NCI-H524 (cell line): ENCODE measurements at places on chromosomes 3 and 15.

- no peak for DNase-seq
Measured at GRCh38 chr15:97976766-97977503, 16.4 kb downstream of the ARRDC4 start.

DNA sequence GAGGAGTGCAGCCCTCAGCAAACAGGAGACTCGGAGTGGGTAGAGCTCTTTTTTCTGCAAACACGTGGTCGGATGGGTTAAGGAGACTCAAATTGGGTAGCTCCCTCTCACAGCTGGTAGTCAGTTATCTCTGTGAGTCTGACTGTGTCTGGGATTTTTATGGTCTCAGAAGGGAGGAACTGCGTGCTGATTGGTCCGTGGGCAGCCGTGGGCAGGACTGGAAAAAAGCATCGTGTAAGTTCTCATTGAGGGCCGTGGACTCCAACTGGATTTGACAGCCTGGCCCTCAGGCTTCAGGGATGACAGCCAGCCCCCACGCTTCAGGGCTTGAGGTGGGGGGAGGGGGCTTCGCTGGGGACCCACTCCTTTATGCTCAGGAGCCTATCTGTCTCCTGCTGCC lies 463.9 kb downstream of the EPHA3 start:
- DNase-seq: no peak

DNA sequence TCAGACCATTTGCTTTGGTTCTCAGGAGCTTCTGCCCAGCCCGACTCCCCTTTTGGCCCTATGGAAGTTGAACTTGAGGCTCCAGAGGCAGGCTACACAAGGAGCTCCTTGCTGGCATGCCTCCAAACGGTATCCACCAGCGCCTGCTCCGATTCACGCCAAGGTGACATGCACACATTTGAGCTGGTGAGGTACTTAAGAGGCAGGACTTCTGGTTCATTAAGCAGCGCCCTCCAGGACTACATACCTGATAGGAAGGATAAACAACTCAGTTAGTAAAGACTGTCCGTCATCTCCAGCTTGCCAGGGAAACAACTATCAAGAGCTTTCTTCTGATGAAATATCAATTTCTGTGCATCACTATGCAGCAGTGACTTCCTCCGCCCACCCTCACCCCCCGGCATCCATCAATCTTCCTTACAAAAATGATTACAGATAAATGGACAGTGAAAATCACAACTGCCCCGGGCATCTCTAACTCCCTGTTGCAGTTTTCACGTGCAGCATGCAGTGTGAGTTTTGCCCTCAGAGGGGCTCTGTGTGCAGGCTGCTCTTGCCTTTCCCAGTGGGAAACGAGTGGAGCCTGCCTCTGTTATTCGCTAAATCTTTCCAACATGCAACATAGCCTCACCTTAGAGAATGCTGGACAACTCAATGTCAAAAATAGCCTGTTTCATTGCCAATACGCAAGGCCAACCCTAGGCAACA lies 122.9 kb downstream of the ARRDC4 start:
- no peak for DNase-seq

DNA sequence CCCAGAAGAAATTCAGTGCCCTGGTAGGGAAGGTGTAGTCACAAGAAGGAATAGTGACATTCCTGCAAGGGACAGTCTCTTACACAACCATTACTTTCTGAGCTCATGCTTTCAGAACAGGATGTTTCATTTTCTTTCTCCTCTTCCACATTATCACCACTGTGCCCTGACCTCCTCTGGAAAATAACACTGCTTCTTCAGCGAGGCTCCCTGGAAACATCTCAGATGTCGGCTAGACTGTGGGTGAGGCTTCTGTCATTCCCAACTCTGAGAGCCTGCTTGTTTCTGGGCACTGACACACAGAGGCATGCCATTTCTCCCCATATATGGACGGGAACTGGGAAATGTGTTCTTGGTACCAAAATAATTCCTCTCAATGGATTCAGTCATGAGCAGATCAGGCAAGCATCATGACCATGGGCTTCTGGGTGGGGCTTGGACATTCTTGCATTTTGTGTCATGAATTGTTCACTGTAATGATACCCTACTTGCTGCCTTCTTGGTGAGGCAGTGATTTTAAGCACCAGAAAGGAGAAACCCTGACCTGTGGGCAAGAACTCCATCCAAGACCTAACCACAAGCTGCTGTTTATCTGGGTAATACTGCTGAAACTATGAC lies 14.3 kb upstream of the TNFAIP8L3 start:
- no peak for DNase-seq

DNA sequence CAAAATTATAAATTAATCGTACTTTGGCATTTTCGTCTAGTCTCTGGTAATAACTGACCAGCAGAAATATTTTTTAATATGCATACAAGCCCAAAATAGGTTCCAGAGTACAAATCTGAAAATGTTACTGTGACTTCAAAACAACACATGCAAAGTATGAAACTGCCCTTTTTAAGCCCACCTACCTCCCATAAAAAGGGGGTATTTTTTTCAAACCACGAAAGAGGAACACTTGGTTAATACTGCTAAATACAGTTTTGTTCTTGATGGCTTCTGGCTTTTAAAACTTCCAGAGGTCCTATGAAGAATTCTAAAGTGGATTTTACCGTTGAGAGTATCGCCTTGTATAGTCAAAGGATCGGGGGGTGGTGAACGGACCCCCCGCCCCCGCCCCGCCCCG lies 610.7 kb downstream of the FOXP1 start:
- DNase-seq: no peak

GRCh38 chr3:57052662-57053061 lies 7.8 kb upstream of the SPATA12 start:
- no peak for DNase-seq

DNA sequence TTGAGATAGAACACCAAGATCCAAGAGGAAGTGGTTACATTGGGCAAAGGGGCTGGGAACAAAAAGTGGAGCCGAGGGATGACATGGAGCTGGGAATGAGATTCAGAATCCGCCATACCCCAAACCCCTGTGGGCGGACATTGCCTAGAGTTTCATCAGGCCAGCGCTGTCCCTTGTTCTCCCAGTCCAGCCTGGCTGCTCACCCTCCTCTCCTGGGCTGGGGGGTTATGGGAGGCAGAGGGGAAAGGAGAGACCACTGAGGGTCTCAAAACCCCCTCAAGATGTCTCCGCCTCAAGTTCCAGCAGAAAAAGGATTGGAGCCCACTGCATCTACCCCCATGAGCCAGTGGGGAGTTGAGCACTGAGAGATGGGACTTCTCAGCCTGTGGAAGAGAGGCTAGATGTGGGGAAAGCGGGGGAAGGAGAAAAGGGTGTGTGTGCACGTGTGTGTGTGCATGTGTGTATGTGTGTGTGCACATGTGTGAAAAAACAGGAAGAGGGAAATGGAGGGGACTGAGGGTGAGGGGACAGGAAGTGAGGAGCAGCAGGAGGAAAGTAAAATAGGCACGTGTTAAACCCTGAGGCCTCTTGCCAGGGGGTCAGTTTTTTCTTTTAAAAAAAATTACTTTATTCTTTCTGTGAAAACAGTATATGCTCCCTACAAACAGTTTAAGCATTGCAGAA lies 14.3 kb downstream of the GRM2 start:
- DNase-seq: no peak

DNA sequence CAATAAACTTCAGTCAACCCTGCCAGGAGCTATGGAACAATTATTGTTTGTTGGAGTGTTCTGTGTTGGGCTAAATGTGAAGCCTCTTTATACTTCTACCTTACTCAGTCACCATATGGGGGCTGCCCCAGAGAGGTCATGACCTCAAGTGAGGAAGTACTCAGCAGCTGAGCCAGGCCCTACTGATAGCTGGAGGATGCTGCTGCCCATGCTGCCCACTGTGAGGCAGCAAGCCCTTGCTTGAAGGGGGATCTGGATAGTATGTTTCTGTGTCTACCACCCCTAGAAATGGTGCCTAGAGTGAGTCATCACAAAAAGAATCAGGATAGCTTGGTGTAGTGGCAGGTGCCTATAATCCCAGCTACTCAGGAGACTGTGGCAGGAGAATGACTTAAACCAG lies 4.5 kb upstream of the RPL24 start:
- no peak for DNase-seq

GRCh38 chr15:95205077-95205476 lies 973.7 kb downstream of the MCTP2 start:
- no peak for DNase-seq
